NCI-H1417 treated with DMSO at 0.1 percent for 48 hours (cell line): ENCODE measurements at places on chromosomes 3 and 15.

GRCh38 chr3:33100229-33100628, 3.3 kb upstream of the GLB1 start:
- DNase-seq = no peak

DNA sequence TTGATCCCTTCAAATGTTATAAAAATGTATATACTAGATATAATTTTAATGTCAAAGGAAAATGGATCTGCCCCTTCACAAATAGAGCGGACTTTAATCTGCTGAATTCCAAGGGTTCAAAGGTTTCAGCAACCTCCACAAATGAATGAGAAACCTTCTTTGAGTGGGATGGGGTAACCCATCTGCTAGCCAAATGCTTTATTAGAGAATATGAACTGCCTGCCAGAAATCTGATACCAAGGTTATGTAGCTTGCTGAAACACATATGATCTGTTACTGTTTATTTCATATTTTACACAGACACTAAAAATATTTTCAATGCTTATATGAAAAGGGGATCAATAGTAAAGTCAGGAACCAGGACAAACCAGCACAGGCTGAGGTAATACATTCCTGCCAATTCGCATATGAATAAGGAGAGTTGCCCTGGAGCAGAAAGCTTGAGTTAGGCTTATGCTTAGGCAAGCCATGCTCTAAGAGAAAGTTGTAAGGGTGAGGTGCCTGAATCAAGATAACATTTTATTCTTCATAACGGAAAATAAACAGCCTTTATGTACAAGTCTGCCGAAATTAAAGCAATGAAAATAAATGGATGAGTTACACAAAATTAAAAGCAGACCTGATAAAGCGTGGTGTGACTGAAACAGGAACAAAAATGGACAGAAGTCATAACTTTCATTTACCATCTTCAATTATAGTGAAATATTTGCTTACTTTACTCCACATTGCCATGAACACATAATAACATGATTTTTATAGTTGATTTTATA, 26.5 kb downstream of the PLOD2 start:
- DNase-seq = no peak

- DNase-seq = no peak
Observed at GRCh38 chr3:128971421-128972100, 22.3 kb downstream of the CFAP92 start.

GRCh38 chr15:42604894-42605744, 29.7 kb downstream of the STARD9 start:
- no peak for DNase-seq

GRCh38 chr15:93152360-93152759, 63.3 kb upstream of the RGMA start:
- no peak for DNase-seq

DNA sequence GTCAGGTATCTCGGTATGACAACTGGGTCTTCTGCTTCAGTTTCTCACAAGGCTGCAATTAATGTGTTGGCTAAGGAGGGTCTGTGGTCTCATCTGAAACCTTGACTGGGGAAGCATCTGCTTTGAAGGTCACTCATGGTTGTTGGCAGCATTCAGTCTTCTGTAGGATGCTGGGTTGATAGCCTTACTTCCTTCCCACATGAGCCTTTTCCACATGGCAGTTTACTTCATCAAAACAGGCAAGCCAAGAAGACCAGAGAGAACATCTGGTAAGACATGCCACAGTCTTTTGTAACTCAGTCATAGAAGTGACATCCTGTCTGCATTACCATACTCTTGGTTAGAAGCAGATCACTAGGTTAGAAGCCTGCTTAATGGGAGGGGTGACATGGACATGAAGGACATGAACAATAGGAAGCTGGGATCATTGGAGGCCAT, 49.5 kb downstream of the CMC1 start:
- no peak for DNase-seq

DNA sequence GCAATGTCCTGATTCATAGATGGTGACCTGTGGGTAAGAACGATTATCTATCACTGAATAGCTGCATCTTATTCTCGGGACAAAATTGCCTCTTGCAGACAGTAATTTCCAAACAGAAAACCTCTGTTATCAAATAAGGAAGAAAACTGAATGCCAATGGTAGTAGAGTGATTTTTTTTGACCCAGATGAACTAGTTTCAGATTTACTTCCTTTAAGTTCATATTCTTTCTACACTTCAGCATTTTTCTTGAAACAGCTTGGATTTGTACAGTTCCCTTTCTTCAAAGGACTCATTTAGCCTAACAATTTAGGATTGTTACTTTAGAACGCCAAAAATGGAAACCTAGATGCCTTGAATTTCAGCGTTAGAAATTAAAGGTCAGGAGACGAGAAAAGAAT, 14.6 kb downstream of the ETV5 start:
- DNase-seq = no peak

GRCh38 chr3:42101048-42101447, 9.9 kb downstream of the TRAK1 start:
- DNase-seq = no peak

DNA sequence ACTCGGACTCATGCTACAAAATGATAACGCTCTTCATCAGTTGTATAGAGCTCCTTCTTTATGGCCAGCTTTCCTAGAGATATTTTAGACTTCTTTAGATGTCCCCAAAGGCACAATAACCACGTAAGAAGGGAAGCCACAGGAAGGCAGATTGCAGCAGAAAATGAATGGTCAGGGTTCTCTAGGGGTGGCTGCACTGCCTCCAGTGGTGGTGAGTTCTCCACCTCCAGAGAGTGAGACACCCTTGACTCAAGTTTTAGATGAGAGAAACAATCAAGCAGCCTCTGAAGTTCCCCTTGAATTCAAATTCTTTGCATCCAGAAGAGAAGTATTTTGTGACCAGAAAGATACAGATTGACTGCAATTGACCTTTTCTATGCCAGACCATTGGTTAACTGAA, 191.5 kb downstream of the TP63 start:
- no peak for DNase-seq

- no peak for DNase-seq
Observed at GRCh38 chr15:39643727-39644126, 62.8 kb downstream of the THBS1 start.

GRCh38 chr15:30929982-30930381, 26.3 kb downstream of the FAN1 start:
- DNase-seq = no peak

DNA sequence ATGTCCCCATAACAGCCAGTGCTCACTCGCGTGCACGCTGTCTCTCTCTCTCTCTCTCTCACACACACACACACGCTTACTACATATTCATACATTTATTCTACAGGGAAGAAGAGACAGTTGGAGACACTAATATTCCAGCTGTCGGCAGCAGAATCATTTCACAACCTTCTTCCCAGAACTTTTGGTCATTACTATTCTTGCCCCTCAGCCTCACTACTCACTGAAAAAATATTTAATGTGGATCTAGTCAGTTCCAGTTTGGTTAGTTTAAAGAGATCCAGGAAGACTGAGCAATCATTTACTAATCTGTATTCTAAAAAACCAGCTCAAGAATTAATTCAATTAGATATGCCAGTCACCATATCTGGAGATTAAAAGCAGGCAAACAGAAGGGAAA, 394.9 kb downstream of the PTPRG start:
- no peak for DNase-seq
